NCI-H1694 treated with DMSO at 0.1 percent for 48 hours (cell line): ENCODE measurements at places on chromosomes 3 and 15.

- no peak for DNase-seq
These were observed 10.0 kb downstream of the FSTL1 start for GRCh38 chr3:120440762-120441161.

- no peak for DNase-seq
These were observed 17.4 kb downstream of the PLXNB1 start for GRCh38 chr3:48412375-48413001.

- DNase-seq = no peak
These were observed 6.2 kb downstream of the SEMA5B start for GRCh38 chr3:123021388-123021787.

- no peak for DNase-seq
These were observed 20.3 kb downstream of the CHMP2B start for GRCh38 chr3:87247430-87247773.

DNA sequence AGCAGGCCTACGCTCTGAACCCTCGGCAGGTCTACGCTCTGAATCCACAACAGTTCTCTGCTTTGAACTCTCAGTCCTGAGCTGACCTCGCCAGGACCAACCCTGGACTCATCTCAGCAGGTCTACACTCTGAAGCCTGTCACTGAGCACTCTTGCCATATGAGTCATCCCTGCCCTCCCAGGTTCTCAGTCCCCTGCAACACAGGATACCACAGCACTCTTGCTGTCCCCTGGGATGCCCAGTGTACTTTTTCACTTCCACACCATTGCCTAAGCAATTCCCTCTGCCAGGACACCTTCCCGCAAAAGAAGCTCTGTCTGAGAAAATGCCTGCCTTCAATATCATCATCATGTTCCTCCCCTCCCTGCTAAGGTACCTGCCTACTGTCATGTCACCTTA is 42.0 kb downstream of the NUP210 start:
- DNase-seq = no peak

- DNase-seq = peak; percentile 55
These were observed 1.8 kb upstream of the ZNF385D start for GRCh38 chr3:21752749-21753347.

GRCh38 chr3:194072097-194072428 is 63.9 kb upstream of the HES1 start:
- DNase-seq = no peak

DNA sequence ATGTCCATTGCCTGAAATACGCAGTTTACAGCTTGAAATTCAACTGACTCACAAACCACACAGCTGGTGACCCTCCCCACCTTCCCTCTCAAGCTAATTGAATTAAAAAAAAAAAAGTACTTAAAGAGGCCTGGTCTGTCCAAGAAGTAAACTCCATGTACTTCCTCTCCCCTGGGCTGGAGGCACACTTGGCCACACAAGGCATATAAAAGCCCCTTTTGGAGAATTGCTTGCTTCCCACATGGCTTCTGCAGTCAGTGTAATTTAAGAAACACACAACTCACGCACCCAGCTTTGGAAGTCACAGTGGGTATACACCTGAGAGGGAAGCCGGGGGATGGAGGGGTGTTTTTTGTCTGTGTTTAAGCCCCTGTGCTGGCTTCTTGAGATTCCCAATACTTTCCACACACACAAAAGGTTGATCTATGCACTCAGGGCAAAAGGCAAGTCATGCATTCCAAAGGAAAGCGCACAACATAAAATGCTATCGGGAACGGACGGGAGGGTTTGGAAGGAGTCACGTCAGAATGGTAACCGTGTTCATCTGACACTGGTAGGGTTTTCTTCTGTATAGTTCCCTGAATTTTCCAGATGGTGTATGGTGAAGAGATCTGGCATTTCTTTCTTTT is 106.6 kb upstream of the ALDH1A3 start:
- no peak for DNase-seq

GRCh38 chr3:134294302-134295280 is 43.9 kb upstream of the RYK start:
- DNase-seq = no peak

DNA sequence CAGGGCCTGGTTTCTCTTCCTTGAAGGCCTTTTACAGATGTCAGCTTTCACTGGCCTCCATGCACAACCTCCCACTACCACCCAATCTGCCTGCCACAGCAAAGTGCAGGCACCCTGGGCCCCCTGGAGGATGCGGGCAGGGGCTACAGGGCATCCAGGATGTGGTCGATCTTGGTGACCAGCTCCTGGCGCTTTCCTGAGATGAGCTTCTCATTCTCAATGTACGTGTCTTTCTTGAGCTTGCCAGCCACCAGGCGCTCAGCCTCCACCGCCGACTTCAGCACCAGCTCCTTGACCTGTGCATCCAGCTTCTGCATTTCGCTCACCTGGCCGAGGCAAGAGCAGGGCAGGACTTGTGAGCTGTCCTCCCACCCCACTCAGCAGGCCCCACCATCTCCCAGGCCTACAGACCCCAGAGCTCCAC is 30.3 kb downstream of the RPN1 start:
- DNase-seq = no peak

- DNase-seq = no peak
These were observed 135.2 kb downstream of the ECT2 start for GRCh38 chr3:172885704-172886103.

DNA sequence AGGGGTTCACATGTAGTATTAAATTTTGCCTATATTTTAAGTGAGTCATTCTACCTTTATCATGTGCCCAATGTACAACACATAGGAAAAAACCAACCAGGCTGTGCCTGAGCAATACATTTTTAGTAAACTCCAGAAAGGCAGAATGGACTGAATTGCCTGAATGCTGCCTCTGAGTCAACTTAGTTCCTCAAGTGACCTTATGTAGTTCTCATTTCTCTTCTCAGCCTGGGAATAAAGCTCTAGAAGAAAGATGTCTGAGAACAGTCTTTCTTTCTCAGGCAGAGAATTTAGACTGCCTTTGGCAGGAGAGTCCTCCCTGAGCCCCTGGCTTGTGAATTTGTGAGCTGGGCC is 13.0 kb downstream of the ST3GAL6 start:
- no peak for DNase-seq

- DNase-seq = no peak
These were observed 13.2 kb upstream of the ATP2B2 start for GRCh38 chr3:10518506-10519150.

GRCh38 chr15:79812541-79812940 is 84.3 kb downstream of the MTHFS start:
- DNase-seq = no peak

DNA sequence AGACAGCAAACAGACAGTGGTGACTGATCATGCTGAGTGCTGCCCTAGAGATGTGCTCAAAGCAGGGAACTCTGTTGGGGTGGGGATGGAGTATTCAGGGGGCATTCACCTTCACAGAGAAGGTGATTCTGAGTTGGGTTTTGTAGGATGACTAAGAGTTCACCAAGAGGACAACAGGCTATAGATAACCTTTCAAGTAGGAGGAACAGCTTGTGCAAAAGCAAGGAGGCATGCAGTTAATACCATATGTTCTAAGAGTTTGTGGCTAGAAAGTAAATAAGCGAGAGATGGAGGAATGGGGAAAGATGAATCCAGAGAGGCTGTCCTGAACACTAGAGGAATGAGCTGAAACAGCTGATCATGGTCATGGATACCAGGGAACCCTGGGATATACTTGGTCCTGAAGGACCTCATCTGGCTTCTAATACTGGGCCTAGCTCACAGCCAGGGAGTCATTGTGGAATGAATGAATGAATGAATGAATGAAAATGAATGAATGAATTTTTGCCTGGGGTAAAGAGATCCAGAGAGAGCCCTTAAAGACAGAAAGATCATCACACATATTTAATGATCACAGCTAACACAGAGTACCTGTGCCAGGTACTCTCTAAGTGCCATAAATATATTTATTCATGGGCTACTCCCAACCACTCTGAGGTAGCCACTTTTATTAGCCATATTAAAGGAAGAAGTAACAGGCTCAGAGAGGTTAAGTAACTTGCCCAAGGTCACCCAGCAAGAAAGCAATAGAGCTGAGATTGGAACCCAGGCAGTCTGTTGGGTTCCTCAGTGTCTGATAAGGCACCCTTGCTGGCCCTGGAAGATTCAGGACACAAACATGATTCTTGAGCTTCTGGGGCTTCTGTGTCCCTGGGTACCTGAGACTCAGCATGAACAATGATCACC is 22.0 kb downstream of the SMAD6 start:
- no peak for DNase-seq

DNA sequence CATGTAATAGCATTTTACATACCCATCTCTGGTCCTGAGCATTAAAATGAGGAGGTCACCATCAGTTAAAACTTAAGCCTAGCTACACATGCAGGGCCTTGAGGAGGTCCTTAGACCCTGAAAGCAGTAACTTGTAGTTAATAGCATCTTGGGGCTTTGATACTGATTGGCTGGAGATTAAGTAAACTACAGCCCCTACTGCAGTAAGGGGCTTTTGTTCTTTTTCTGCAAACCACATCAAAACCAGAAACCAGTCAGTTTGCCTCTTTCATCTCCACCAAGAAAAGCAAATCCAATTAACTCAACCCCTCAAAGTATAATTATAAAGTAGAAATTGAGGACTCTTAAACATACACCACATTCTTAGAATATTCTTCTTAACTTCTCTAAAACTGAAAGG is 622.7 kb downstream of the ZPLD1 start:
- DNase-seq = no peak

GRCh38 chr3:100756441-100756840 is 47.1 kb downstream of the TFG start:
- no peak for DNase-seq

DNA sequence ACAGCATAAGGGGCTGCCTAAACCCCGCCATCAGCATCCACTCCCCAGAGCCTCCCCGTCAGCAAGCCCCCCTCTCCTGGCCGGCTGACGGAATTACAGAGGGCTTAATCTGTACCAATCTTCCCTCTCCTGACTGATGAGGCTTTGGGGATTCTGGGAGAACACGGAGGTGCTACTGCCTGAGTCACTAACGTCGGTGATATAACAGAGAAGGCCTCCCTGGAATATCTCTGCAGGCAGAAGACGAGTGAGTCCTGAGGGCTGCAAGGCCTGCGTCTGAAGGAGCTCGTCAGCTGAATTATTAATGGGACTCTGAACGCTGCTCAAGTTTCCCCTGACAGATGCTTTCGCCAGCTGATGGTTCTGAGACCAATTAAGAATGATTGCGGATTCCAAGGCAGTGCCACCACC is 147.7 kb downstream of the XXYLT1 start:
- peak; percentile 14 for DNase-seq

DNA sequence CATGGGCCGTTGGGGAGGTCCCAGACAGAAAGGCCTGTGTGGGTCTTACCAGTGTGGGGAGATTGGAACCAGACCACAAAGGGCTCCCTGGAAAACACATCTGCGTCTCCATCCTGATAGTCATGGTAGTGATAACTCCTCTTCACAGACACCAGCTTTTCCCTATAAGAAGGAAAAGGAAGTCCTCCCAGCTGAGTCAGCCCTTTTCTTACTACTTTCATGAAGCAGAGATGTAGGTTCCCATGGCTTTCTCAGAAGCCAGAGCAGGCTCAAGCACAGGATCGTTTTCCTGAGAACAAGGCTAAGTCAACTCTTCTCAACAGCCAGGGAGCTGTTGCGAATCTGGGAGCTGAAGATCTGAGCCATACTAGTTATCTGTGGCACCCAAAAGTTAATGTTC is 6.1 kb downstream of the DNASE1L3 start:
- no peak for DNase-seq

DNA sequence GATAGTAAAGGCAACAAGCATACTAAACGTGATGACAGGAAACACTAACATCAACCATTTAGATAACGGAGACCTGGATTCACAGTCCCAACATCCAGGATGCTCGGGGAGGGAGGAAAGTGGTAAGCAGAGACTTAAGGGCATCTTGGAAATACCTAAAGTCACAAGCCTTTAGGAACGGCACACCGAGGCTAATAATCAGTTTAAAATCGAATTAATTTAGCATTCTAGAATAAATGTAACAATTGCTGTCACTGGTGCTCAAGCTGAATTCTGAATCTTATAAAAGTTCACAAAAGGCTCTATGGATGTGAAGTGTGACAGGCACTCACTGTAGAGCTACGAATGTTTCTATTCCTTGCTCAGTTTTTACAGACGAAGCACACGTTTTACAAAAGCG is 1.3 kb downstream of the CD47 start:
- DNase-seq = no peak

GRCh38 chr3:180881065-180881801 is 31.2 kb upstream of the FXR1 start:
- DNase-seq = no peak

DNA sequence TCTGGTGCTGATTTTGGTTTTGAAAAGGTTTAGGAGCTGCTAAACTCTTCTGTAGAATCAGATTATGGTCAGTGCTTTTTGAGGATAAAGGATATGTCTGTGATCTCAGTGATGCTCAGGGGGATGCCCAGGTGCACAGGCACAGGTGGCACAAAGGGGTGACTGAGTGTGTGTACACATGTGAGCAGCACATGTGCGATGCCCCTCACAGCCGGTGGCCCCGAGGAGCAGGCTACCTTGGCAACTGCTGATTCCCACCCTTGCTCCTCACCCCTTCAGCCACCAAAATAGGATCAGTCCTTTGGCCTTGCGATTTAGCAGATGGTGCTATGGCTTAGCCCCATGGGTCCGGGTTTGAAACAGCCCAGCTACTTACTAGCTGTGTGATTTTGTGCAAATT is 51.1 kb downstream of the POMGNT2 start:
- DNase-seq = no peak

- no peak for DNase-seq
These were observed 5.4 kb downstream of the ZBTB47 start for GRCh38 chr3:42658771-42659390.

DNA sequence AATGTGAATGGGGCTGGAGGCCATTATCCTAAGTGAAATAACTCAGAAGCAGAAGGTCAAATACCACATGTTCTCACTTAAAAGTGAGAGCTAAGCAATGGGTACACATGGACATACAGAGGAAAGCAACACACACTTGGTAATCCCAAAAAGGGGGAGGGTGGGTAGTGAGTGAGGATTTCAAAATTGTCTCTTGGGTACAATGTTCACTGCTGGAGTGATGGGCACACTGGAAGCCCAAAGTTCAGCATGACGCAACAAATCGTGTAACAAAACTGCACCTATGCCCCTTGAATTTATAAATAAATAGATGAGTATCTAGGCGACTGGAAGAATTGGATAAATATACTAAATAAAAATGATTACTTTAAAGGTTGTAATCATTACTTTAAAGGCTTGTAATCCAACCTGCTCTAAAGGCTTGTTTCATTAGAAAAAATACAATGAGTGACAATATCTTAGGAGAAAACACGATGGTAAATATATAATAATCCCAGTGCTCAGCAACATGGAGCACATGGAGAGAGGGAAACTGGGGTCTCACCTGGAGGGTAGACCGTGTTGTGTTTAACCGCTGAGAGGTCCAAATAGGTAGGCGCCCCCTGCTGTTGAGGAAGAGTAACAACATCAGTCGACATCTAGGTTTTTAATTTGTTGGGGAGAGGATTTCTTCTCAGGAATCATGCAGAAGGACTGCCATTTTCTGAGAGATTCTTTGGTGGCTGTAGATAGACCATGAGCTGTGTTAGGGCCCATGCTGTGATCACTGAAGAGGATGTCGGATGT is 78.5 kb upstream of the ROBO1 start:
- DNase-seq = no peak
